ENCODE measurements at places on chromosomes 12 and 14.
A peak's percentile ranks its signal among the peaks of the same experiment; 100 is the strongest.

GRCh38 chr12:108375986-108376663 is 37.0 kb upstream of the CMKLR1 start:
- DNase-seq: no peak

GRCh38 chr12:119372540-119372939 is 38.0 kb downstream of the CCDC60 start:
- DNase-seq: no peak

- no peak for DNase-seq
Measured at GRCh38 chr12:43113135-43113534, 438.9 kb downstream of the ADAMTS20 start.

GRCh38 chr12:95213928-95214327 is 3.3 kb downstream of the FGD6 start:
- no peak for DNase-seq

DNA sequence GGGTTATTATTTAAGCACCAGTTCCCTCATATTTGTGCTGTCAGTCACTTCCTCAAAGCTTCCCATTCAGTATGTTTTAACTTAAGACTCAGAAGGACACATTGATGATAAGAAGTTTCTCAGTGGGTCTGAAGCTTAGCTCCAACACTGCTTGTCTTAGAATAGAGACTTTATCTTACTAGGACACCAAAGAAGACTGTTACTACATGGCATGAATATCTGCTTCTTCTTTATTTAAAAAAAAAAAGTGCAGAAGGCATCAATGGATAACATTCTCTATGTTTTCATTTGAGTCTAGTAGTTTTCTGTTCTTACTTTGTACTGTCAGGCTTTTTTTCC is 404.2 kb downstream of the DAD1 start:
- DNase-seq: no peak

DNA sequence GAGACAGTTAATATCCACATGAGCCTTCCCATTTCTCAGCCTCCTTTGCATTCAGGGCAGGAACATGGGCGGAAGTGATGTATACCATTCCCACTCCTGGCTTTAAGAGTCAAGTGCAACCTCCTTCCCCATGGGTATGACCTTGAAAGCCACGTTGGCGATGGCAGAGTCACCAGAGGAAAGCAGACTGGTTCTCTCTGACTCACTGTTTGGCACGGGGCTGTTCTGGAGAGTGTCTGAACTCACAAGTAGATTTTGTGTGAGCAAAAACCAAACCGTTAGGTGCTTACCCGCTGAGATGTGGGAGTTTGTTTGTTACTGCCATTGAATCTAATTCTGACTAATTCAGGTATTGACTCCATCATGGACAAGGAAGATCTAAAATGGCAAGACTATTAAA is 36.7 kb upstream of the PZP start:
- DNase-seq: no peak

DNA sequence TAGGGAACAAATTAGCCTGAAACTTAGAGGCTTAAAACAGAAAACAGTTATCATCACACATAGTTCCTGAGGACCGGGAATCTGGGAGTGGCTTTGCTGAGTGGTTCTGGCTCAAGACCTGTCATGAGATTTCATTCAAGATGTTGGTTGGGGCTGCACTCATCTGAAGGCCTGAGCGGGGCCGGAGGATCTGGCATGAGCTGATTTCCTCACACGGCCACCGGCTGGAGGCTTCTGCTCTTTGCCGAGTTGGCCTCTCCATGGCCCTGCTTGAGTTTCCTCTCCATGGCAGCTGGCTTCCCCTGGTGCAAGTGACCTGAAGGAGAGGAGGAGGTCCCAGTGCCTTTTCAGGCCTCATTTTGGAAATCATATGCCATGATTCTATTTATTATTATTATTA is 128.1 kb downstream of the PAPOLA start:
- no peak for DNase-seq

DNA sequence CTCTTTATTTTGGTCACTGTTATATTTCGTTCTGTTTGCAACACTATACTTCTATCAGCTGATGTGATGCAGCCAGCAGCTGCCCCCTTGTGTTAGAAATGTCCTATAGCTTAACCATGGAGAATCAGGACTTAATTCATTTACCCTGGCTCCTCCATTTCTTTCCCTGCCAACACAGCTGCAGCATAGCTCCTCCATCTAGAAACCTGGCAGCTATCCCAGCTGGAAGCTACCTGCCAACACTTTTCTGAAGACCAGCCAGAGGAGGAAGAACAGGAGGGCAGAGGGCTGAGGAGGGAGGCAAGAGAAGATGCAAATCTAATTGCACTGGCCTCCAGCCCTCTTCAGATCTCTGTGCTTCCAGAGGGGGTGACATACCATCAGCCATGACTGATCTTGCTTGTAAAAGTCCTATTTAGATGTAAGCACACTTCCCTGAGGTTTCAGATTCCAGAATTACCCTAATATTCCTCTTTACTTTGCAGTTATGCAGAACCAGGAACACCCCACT is 156.8 kb upstream of the TMEM260 start:
- DNase-seq: peak; percentile 61

- DNase-seq: no peak
Measured at GRCh38 chr12:108583991-108584390, 13.9 kb downstream of the TMEM119 start.

DNA sequence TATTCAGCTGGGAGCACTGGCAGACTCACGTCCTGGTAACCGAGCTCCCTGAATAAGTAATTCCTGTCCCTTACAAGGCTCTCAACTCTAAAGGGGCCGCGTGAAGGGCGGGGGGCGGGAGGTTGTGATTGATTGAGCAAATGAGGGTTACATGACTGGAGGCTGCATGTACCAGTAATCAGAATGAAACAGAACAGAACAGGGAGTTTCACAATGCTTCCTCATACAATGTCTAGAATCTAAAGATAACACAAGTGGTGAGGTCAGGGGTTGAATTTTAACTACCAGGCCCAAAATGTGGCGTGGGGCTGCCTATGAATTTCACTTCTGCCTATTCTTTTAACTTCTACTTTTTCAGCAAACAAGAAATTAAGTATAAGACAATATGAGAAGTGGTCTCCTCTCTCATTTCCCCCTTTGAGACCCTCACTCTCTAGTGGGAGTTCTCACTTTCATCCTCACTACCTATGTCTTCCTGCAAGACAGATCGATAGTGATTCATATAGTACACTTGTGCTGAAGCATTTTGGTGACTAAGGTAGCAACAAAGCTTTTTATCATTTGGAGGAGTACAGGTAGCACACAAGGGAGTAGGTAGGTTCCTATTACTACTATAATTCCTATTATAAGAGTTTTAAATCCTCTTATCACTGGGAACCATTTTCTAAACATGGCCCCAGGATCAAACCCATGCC is 239.8 kb downstream of the KTN1 start:
- peak; percentile 67 for DNase-seq

- peak; percentile 35 for DNase-seq
Measured at GRCh38 chr14:61233436-61233956, 47.6 kb downstream of the TMEM30B start.

DNA sequence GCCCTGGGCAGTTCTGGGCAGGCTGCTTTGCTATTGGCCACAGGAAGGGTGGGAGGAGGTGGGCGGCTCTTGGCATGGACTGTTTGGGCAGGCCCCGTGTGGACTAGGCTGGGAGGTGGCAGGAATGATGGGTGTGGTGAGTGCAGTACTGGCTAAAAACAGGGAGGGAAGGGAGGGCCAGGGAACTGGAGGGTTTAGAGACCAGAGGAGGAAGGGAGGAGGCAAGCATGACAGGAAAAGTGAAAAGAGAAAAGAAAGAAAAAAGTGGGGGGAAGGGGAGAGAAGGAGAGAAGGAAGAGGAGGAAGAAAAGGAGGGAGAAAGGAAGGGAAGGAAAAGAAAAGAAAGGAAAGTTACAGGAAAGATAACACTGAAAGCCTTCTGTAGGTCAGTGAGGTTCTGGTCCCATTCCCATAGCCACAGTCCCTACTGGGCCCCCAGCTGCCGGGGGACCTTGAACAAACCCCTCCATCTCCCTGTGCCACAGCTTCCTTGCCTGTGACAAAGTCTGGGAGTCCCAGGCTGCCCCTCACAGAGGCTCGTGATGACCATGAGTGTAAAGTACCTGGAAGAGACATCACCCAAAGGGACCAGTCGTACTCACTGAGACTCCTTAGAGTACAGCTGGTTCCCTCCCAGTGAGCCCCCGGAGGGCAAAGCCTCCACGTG is 1.1 kb upstream of the C14orf132 start:
- no peak for DNase-seq

Data from KBM-7 (cell line).